Endothelial cell of umbilical vein (primary cell): ENCODE measurements at places on chromosomes 13 and 19.

GRCh38 chr19:23867895-23868294 lies 46.8 kb upstream of the ZNF726 start:
- no peak for DNase-seq

DNA sequence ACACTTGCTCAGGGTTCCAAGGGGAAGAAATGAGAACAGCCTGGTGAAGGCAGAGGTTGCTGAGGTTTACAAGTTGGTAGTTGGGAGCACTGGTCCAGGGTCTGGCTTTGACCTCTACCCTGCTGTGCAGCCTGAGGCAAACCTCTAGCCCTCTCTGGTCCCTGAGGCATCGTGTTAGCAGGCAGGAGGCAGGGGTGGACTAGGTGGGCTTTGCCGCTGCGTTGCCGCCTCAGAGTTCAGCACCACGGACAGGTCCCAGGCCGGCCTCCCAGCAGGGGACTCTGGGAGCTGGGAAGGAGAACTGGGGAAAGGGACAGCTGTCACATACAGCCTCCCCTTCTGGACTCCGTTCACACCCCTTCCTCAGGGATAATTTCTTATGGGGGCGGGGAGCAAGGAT lies 3.1 kb downstream of the NCAN start:
- peak; percentile 50 for DNase-seq

GRCh38 chr13:104650431-104650830 lies 1584.2 kb upstream of the SLC10A2 start:
- DNase-seq, result no peak

GRCh38 chr19:47776568-47776967 lies 1.9 kb upstream of the SELENOW start:
- DNase-seq, result peak; percentile 91
